ENCODE measurements at places on chromosomes 5 and 9.
A peak's percentile ranks its signal among the peaks of the same experiment; 100 is the strongest.

DNA sequence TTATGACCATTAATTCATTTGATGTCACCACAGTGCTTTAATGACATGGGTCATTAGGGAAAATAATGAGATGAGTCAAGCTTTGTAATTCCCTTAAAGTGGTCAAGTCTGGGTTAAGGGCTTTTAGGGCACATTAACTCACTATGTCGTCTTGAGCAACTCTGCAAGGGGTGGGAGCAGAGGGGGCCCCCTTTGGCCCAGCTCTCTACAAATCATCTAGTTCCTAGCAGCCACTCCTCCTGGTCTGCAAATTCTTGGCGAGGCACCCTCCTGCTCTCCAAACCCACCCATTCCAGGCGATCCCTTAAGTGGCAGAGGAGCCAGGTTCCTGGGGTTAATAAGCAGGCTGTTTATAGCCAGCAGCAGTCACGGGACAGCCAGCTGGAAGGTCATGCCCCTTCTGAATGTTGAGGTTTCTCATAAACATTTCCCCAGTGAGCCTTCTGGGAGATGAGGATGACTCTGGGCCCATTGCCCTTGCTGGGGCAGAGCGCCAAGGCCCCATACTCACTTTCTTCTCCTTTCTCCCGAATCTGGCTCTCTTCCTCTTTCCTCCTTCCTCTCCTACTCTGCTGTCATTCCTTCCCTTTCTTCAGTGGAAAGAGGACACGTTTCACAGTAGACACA, 14.3 kb upstream of the GPX3 start:
- no peak for DNase-seq

DNA sequence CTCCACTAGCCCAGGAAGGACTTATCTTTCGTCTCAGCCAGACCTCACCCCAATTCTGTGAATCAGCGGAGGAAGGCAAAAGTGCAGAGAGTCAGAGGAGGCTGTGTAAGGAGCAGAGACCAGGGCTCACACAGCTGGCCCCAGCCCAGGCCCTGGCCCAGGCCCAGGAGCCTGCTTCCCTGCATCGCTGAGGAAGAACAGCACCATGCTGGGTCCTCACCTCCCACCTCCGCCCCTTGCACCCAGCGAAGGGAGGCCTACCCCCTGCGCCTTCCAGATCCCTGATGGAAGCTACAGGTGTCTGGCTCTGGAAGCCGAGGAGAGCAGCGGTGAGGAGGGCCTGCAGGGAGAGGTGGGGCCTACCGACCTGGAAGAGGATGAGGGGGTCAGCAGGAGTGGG, 22.3 kb upstream of the SYNPO start:
- DNase-seq: no peak

- peak; percentile 9 for DNase-seq
Measured at GRCh38 chr5:138952962-138953361, 77.8 kb upstream of the LRRTM2 start.

GRCh38 chr5:52995095-52995494, 5.9 kb downstream of the ITGA2 start:
- DNase-seq: no peak

DNA sequence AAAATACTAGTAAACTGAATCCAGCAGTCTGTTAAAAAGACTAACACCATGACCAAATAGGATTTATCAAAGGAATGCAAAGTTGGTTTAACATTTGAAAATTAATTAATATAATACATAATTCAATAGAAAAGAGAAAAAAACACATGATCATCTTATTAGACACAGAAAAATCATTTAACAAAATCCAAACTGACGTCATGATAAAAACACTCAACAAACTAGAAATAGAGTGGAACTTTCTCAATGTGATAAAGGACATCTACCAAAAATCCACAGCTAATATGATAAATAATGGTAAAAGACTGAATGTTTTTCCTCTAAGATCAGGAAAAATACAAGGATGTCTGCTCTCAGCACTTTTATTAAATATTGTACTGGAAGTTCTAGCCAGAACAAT, 40.4 kb upstream of the KCNIP1 start:
- no peak for DNase-seq

DNA sequence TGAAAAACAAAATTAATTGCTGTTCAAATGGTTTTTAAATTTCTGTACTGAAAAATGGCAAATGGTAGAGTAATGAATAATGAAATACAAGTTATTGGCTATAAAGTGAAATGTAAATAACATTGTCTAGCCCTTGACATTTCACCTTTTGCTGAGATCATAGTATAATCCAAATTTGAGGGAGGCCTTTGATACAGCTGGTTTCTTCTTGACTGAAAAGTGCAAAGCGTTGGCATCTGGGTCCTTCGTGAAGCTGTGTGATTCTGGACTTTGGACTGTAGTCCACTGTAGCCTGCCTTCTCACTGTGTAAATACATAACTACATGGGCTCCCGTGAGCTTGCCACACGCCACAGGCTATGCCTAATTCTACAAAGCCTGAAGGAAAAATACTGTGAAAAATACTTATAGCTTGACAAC, 52.3 kb downstream of the ARHGEF28 start:
- DNase-seq: no peak

- peak; percentile 64 for DNase-seq
Measured at GRCh38 chr5:31664566-31664965, 25.6 kb downstream of the PDZD2 start.
